ENCODE measurements at places on chromosomes 12 and 14.

GRCh38 chr14:24734917-24735500 lies 101.0 kb upstream of the GZMB start:
- peak; percentile 91 for DNase-seq

DNA sequence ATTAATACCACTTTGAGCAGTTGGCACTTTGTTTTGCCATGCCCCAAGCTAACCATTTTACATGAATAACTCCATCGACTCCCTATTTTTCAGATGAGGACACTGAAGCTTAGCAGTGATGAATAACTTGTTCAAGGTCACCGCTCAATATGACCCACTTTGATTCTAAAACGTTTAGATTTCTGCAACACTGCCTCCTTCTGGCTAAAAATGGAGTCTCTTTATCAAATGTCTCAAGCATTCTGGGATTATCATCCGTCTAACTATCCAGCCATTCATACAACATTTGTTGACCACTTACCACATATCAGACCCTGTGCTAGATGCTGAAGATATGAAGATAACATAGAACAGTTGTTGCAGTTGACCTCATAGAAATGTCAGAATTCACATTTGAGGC lies 298.0 kb downstream of the PPFIA2 start:
- no peak for DNase-seq

DNA sequence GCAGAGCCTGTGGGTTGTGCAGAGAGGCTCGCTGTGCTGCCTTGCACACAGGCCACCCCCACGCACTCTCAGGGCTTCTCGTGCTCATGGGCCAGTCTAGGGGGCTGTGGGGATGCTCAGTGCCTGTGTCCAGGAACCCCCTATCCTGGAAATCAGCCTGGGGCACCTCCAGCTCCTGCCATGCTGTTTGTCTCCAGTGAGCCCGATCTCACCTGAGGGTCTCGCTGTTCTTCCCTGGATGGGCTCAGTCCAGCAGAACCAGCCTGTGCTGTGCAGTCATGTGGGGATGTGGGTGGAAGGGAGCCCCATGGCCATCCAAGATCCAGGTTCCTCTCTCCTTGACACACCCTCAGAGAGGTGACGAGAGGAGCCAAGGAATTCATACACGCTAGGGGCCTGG lies 26.7 kb downstream of the SERPINA1 start:
- DNase-seq: no peak

- no peak for DNase-seq
Observed at GRCh38 chr14:90062822-90063539, 1.2 kb downstream of the KCNK13 start.

DNA sequence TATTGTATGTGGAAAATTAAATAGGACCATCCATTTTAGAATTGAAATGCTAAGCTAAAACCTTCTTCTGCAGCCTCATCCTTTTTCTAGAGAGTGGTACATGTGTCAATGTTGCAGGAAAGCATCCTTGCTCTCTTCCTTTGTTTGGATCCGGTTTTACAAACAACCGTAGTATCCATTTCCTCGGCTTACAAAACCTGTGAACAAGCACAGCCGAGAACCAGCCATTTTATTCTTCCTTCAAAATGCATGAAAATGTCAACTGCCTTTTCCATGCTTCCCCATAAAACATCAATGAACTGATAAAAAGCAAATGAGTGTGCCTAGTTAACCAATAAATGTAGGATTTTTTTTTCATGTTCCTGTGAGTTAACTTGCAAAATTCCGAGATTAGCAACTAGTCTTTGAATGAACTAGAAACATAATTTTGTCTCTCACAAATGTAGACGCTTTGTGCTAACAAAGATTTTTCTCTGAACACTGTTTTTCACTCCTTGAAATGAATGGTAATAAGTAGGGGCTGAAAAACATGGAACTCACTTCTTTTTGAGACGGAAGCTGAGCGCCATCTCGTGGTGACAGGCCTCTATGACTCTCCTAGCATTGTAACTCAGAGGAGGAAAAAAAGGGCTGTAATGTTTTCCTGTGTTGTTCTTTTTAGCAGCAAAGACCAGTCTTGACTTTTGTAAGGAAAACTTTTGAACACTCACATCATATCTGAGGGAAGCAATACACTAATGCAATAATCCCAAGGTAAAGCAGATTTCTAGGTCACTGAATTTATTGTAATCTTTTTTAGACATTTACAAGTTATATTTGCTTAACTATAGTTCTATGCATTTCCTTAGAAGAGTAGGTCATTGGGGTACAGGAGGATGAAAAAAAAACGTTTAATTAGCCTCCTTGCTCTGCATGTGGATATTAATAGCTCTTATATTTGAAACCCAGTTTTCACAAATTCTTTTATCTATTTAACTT lies 157.4 kb upstream of the FOXG1 start:
- DNase-seq: peak; percentile 78

GRCh38 chr14:68934066-68934465 lies 45.0 kb downstream of the ACTN1 start:
- no peak for DNase-seq

DNA sequence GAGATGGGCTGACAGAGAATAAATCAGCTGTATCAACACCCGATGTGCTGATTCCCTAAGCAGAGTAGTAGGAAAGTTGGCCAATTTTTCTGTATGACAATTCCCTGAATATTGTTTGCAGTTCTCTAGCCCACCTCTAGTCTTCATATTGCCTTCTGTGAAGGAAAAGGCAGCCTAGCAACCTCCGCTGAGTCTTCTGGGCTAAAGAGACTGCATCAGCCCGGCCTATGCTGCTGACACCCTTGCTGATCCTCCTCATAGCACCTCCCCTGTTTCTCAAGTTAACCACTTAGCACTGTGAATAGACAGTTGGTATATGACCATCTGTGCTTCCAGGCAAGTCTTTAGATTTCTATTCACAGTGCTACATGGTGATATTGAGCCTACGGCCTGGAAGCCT lies 161.1 kb upstream of the EGLN3 start:
- no peak for DNase-seq

DNA sequence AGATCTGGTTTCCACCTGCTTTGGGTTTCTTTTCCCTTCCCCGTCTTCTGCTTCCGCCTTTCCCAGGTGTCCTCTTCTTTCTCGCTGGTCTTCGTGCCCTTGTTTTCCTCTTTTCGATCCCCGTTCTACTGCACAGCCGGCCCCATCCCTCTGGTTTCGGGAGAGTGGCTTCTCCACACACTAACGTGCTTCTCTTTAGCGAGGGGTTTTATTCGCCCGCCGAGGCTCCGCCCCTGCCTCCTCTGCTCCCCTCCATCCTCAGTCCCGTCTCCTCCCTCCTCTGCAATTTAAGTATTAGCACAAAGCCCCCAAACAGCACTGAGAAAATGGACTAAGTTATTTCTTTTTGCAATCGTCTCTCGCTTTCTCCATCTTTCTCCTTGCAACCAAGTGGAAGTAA lies at the start of gene SLC7A8:
SLC7A8 (minus strand) TSS at position 182 of the 400 bp plus-strand sequence. CDS start 746 bp downstream, outside the sequence.
- DNase-seq: no peak

- no peak for DNase-seq
Observed at GRCh38 chr12:123894823-123895345, 77.7 kb downstream of the CCDC92 start.

DNA sequence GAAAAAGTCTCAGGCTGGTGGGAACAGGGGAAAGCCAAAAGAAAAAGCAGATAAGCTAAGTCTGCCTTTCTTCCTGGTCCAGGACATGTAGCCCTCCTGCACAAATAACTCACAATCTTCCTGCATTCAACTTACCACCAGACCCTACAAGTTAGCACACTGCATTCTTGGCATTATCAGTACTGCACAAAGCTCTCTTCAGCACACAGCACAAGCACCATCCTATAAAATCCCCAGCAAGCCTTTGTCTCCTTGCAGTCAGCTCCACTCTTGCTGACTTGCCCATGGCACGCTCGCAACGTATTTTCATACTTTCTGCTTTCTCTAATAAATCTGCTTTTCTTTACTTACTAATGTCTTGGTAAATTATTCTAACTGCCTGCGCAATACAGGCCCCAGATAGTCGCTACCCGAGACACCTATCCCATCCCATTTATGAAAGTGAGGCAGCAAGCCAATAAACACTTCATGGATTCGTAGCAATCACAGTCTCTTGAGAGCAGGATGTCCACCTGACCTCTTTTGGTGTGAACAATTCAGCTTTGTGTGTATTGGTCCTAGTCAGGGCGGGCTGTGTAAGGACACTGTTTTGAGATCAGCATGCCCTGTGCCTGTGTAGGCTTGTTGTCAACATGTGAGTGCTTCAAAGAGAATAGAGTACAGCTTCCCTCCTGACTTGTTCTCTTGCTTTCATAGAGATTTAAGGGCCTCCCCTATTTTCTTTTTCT lies 49.0 kb downstream of the TMEM117 start:
- no peak for DNase-seq

- no peak for DNase-seq
Observed at GRCh38 chr12:8052679-8053078, 13.5 kb downstream of the C3AR1 start.

- DNase-seq: no peak
Observed at GRCh38 chr12:107337346-107338095, 244.2 kb upstream of the CRY1 start.

DNA sequence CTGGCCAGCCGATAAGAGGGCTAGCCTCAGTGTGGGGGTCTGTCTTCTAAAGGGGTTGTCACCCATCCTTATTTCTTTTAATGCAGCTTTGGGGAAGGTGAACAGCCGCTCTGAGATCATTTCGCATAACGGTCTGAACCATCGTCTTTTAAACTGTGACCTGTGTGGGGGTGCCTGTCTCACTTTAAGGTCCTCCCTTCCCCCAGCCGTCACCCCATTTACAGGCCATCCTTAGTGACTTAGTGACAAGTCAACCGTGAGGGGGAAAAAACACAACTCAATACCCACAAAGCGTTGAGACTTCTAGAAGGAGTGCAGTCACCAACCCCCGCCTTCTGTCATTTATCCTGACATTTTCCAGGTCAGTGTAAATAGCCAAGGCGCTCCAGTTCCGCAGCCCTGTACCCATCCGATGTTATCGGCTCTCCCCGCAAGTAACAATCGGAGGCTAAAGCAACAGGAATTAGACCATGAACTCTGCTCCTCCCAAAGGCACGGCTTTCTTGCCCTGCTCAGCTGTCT lies 505 bp upstream of the DENND5B start:
- no peak for DNase-seq

DNA sequence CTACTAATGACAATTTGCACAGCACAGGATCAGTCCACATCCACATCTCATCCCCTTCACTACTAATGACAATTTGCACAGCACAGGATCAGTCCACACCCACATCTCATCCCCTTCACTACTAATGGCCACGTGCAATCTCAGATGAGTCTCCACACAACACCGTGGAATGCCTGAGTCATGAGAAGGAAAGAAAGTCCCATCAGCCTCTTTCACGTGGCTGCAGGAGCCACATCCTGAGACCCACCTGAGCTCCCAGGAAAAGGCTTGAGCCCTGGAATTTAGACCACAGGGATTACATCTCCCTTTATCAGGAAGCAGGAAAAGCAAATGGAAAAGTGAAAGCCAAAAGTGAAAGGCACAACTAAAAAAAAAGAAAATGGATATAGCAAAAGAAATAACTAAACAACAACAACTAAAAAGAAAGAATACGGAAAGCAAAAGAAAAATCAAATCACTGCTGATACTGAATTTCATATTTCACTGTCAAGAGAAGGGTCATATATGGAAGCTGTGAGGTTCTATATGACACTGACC lies 1300.5 kb downstream of the TMEM121 start:
- DNase-seq: no peak

DNA sequence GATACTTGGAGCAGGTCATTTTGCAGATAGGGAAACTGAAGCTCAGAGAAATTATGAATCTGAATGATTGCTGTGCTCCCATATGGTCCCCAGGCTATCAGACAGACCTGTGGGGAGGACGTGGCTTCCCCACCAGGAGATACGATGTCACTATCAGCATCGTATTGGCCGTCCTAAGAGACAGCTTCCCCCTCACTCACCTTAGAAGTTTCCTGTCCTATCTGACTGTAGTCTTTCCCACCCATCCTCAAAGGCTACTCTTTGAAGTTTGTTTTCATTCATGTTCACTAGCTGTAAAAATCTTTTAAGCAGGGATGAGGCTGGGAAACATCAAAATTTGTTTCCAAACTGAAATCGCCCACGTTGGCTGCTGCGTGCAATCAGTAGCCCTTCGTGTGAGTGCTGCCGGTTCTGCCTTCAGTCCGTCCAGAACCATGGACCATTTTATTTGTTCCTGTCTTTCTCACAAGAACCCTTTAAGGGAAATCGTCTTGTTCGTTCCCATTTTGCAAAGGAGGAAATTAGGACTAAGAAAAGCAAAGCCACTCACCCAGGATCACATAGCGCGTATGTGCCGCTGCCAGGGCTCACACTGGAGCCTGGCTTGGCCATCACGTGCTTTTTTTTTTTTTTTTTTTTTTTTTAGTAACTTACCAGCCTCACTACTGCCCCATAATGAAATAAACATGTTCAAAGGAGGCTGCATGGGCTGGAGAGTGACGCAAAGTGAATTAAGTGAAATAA lies 1.0 kb upstream of the KDM2B start:
- no peak for DNase-seq

DNA sequence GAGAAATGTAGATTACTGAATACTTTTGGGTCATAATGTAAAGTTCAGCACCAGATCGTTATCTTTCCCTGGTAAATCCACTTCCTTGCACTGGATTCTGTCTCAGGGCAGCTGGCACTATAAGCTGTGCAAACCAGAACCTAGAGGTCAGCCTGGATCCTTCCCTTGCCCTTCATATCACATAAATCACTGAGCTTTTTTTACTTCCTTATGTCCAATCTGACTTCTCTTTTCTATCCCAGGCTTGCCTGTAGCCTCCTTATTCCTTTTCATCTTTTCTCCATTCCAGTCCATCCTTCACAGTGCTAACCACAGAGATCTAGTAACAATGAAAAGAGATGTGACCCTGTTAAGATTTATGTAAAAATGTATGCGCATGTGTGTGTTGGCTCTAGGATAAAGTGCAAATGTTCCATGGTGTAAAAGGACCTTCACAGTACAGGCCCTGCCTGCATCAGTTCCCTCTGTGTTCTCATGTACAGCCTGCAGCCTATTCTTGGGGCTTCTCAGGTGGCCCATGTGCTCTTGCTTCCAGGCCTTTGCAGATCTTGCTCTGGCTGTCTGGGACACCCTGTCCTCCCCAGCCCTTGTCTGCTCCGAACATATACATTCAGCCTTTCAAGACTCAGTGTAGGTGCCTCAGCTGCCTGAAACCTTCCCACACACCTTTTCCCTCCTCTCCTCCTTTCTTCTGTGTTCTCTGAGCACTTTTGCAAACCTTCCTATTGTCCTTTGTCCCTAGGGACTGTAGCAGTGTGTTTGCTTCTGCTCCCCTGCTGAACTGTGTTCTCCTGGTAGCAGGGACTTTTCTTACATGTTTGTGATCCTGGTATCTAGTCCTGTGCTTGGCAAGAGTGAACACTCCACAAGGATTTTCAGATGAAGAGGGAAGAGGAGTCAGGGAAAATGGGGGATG lies 30.0 kb downstream of the PELI2 start:
- DNase-seq: no peak

GRCh38 chr14:44316647-44317440 lies 190.2 kb downstream of the FSCB start:
- peak; percentile 13 for DNase-seq

- no peak for DNase-seq
Observed at GRCh38 chr12:52798671-52799504, 3.0 kb upstream of the KRT3 start.

GRCh38 chr12:79174626-79175025 lies 310.1 kb downstream of the SYT1 start:
- DNase-seq: peak; percentile 16

- peak; percentile 72 for DNase-seq
Observed at GRCh38 chr14:74980398-74980730, 22.4 kb upstream of the EIF2B2 start.

All from COR-L47 (cell line).